Esophagus muscularis mucosa (tissue), 4 donors: ENCODE measurements at places on chromosomes 12 and 14. TPM values are rescaled to one million over a fixed set of nuclear protein-coding genes. Genes with fewer than 3 reads are reported as not detected.

GRCh38 chr14:25095736-25096437 is 45.9 kb upstream of the STXBP6 start:
- H3K27ac ChIP-seq = no peak overlapping the region
- no peak for DNase-seq
- H3K36me3 ChIP-seq = no peaks in the 10 kb centered on the region
- H3K4me1 ChIP-seq = no peaks in the 10 kb centered on the region
- no peaks in the 10 kb centered on the region for H3K27me3 ChIP-seq

DNA sequence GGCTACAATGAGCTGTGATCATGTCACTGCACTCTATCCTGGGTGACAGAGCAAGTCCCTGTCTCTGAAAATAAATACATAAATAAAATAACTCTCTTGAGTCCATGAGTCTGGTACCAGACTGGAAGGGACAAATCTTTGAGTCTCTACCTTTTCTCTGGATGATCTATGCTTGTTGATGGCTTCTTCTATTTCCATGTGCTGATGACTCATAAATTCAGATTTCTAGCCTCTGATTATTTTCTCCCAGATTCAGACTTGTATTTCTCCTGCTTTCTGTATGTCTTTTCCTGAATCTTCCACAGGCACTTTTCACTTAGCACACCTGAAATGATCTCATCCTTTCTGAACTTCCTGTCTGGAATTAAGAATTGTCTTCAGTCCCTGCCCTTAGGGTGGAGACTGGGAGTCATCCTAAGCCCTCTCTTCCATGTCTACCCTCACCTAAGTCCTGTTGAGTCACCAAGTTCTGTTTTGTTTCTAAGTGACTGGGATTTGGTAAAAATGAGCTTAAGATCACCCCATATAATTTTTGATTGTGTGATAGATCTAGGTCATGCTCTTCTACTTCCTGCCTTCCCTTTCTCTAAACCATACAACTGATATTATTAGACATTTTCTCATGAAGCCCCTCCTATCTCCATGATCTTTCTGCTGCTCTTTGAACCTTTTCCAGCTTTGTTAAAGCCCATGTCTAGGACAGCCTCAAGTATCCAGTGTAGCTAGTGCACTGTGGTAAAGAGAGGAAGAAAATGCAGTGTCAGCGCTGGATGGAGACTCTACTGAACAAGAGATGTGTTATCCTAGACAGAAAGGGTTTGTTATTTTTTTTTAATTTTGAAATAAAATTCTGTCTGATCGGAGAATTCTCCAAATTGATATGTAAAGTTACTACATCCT is 13.1 kb downstream of the AKAP6 start:
- no peak overlapping the region for H3K4me3 ChIP-seq
- no peaks in the 10 kb centered on the region for H3K36me3 ChIP-seq
- H3K27ac ChIP-seq = no peak overlapping the region

DNA sequence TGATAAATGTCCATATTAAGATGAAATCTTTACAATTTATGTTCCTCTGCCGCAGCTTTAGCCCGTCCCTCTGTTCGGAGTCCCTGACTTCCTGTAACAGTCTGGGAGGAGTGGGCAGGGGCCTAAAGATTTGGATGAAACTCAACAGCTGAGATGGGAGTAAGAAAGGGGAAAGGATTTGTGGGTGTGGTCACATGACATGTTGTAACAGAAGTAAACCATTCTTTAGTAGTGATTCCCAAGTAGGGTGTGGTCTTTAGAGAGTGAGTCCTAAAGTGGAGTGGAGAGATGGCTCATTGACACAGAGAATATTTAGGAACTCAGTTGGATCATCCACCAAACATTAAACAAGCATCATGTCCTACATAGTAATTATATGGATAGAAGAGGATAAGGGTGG is 12.9 kb downstream of the TMEM117 start:
- H3K27me3 ChIP-seq = no peaks in the 10 kb centered on the region
- DNase-seq = no peak
- H3K4me1 ChIP-seq = no peaks in the 10 kb centered on the region
- no peak overlapping the region for H3K27ac ChIP-seq

- peak; percentile 93 for DNase-seq
- H3K4me3 ChIP-seq = peak within 1 kb of the TSS; percentile 70
- H3K27me3 ChIP-seq = no peaks in the 10 kb centered on the region
- no peaks in the 10 kb centered on the region for H3K36me3 ChIP-seq
These were observed at the start of gene MIPOL1 for GRCh38 chr14:37197421-37198272. MIPOL1 (plus strand) TSS chr14:37197937; CDS start chr14:37247889, 49,952 bp downstream.

The MYF6 gene
- total RNA-seq = not detected

DNA sequence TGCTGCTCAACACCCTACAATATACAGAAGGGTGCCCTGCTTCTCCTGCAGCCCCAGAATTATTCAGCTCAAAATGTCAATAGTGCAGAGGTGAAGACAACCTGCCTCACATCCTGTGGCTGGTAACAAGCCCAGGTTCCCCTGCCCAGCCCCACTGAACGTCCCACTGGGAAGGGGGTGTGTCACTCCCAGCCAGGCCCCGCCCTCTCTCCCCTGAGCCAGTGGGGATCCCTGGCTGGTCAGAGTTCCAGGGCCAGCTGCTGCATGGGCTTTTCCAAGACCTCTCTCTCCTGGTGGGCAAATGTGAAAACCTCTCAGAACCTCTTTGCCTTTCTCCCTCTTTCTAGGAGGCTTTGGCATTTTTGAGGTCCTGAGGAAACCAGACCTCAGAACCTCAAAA is 13.7 kb upstream of the LHX5 start:
- no peaks in the 10 kb centered on the region for H3K36me3 ChIP-seq
- no peaks in the 10 kb centered on the region for H3K4me1 ChIP-seq
- H3K27ac ChIP-seq = no peak overlapping the region
- no peak overlapping the region for H3K4me3 ChIP-seq

DNA sequence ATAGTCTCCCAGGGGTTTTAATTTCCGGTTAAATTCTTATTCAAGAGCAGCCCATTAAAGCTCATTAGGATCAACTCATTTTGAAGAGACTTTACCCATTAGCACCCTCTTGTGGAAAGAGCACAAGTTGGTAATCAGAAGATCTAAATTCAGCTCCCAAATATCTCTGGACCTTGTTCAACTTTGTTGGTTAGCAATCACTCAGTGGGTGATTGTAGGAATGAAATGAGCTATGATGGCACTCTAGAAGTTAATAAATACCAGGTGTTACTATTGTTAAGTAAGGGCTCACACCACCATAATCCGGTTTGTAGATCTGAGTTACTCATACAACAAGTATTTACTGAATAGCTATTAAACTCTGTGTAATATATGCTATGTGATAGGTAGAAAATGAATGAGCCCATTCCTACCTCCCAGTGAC is 42.9 kb downstream of the TRIP11 start:
- no peak overlapping the region for H3K4me3 ChIP-seq
- no peak for DNase-seq
- H3K27ac ChIP-seq = no peak overlapping the region
- H3K4me1 ChIP-seq = peaks cover 21% of the 10 kb centered on the region

The C12orf60 gene
- 1.1 TPM for total RNA-seq

- no peaks in the 10 kb centered on the region for H3K36me3 ChIP-seq
- no peak overlapping the region for H3K27ac ChIP-seq
- DNase-seq = peak; percentile 95
- H3K27me3 ChIP-seq = no peaks in the 10 kb centered on the region
These were observed 13.1 kb downstream of the ASIC1 start for GRCh38 chr12:50070314-50071060.

The ZNF740 gene
- 13.3 TPM for total RNA-seq

DNA sequence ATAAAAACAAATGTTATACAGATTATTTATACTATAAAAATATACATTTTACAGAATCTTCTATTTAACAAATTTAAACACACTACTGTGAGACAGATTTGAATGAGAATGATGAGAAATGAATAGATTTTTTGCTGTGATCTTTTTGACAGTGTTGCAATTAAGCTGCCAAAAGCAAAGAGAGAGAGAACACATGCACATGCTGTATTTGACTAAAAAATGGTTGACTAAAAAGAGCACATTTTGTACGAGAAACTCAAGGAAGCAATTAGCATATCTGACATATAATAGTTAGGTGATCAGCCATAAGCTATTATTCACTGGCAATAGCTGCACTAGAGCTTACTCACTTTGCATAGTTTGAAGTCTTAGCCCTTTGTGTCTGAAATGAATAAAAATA is 115.8 kb downstream of the SYT10 start:
- no peak overlapping the region for H3K4me3 ChIP-seq
- DNase-seq = no peak
- no peaks in the 10 kb centered on the region for H3K4me1 ChIP-seq
- H3K27me3 ChIP-seq = no peaks in the 10 kb centered on the region
- H3K27ac ChIP-seq = no peak overlapping the region
